Central memory CD4-positive, alpha-beta T cell (primary cell): ENCODE measurements at places on chromosomes 6 and 20.
A peak's percentile ranks its signal among the peaks of the same experiment; 100 is the strongest.

DNA sequence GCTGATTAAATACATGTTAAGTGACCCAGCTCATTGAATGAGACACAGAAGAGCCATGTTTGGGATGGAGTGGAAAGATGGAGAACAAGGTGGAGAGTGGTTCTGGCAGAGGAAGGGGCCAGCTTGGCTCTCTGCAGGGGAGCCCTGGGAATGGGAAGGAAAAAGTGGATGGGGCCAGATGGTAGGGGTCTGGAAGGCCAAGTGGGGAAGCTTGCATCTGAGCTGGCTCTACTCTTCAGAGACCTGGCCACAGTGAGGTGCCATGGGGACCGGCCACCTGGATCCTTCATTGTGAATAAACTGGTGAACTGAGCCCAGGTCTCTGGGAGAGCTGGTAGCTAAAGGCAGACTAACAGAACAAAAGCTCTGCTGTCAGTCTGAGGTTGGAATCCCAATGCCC is 48.9 kb upstream of the SIRPA start:
- no peak for DNase-seq

- no peak for DNase-seq
Observed at GRCh38 chr6:36025260-36025931, 955 bp upstream of the SLC26A8 start.

- no peak for DNase-seq
Observed at GRCh38 chr20:47262365-47263013, 94.0 kb downstream of the ZMYND8 start.

GRCh38 chr20:9460518-9460917 is 53.9 kb upstream of the LAMP5 start:
- no peak for DNase-seq

- DNase-seq, result no peak
Observed at GRCh38 chr20:57680131-57680716, 29.6 kb downstream of the PMEPA1 start.

DNA sequence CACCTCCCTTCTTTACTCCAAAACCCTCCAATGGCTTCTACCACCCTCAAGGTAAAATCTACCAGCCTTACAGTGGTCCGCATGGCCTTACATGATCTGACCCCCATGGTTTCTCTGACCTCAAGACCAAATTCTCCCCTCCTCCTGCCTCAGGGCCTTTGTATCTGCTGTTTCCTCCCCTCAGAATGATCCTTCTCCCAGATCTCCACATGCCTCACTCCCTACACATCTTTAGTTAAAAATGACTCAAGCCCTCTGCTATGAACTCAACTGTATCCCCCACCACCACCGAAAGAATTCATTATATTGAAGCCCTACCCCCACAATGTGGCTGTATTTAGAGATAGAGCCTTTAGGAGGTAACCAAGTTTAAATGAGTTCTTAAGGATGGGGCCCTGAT is 4.1 kb downstream of the SLC23A2 start:
- DNase-seq, result no peak

- no peak for DNase-seq
Observed at GRCh38 chr6:136359851-136360250, 70.2 kb upstream of the BCLAF1 start.

DNA sequence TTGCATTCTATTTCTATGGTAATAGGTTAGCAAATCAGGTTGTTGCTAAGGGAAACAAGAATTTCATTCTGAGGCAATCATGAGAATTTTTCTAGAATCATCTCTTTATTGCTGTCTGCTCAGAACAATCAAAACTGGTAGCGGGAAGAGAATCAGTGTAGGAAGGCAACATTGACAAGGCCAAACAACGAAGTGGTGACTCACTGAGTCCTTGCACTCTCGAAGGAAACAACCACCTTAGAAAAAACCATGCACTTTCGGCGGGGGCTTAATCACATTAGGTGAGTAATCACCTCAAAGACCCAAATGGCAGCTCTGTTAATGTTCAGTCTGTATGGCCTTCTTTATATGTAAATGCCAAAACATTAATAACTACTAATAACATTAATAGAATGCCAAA is 78.8 kb upstream of the MAP7 start:
- DNase-seq, result no peak

GRCh38 chr6:158963020-158963808 is 36.8 kb downstream of the RSPH3 start:
- DNase-seq, result no peak

DNA sequence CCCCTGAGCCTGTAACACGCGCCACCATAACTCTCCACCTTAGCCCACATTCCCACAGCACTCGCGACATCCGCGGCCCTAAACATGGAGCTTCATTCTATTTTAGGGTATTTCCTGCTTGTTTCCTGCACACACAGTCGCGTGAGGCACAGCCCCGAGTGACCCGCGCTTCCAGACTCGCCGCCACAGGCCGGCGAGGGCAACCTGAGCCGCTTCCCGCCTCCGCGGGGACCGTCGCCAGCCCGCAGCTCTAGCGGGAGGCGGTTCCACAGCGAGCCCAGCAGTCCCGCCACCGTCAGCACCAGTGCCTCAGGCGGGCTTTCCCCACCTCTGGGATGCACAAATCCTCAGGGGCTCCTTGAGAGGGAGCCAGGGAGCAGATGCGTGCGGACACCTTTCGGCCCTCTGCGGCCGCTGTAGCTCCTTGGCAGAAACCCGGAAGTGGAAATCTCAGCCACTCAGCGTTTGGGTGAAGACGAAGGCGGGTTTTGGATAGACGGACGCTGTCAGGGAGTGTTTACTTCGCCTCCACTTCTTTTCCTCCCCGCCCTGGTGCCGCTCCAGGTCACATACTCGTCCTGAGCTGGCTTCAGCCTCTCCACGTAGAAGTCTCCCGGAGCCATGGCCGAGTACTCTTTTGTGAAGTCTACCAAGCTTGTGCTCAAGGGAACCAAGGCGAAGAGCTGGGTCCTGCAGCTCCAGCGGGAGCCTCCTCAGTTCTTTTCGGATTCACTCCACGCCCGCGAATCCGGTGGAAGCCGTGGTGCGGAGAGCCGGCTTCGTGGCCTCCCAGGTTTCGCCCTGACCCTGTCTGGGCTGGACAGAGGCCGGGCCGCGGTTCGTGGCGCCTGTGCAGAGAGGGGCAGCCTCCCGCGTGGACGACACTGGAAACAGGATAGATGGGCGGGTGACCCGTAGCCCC is 2177.4 kb upstream of the DEFB115 start:
- peak; percentile 28 for DNase-seq

GRCh38 chr6:111195656-111196055 is 108.4 kb downstream of the SLC16A10 start:
- DNase-seq, result no peak

- DNase-seq, result no peak
Observed at GRCh38 chr20:3908667-3909066, 19.5 kb downstream of the PANK2 start.

- DNase-seq, result no peak
Observed at GRCh38 chr6:36955136-36955535, 598 bp downstream of the PI16 start.

- DNase-seq, result no peak
Observed at GRCh38 chr20:19974630-19975435, 42.3 kb upstream of the NAA20 start.

DNA sequence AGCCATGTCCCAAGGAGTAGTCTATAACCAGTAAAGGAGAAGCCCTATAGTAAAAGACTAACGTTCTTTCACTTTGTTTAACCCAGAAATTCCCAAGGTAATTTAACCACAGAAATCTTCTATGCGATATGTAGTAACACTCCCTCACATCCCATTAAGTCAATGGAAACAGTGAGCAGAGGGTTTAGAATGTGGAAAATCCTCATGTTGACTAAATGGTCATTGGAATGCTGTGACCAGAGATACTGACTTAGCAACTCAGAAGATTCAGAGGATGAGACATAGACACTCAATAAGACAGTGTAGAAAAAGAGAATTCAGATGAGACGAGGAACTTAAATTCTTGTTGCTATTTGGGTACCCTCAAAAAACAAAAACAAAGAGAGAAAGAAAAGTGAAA is 562.2 kb upstream of the NOX3 start:
- no peak for DNase-seq

- no peak for DNase-seq
Observed at GRCh38 chr20:63553933-63554290, at the start of gene FNDC11. TSS of gene FNDC11 (plus strand) at chr20:63554159. CDS start at chr20:63555664, 1,505 bp downstream.

GRCh38 chr6:148044261-148044751 is 298.3 kb upstream of the SASH1 start:
- no peak for DNase-seq

GRCh38 chr6:166826264-166826663 is 130.1 kb downstream of the RNASET2 start:
- no peak for DNase-seq

GRCh38 chr20:38091441-38092216 is 58.1 kb downstream of the RPRD1B start:
- DNase-seq, result no peak

DNA sequence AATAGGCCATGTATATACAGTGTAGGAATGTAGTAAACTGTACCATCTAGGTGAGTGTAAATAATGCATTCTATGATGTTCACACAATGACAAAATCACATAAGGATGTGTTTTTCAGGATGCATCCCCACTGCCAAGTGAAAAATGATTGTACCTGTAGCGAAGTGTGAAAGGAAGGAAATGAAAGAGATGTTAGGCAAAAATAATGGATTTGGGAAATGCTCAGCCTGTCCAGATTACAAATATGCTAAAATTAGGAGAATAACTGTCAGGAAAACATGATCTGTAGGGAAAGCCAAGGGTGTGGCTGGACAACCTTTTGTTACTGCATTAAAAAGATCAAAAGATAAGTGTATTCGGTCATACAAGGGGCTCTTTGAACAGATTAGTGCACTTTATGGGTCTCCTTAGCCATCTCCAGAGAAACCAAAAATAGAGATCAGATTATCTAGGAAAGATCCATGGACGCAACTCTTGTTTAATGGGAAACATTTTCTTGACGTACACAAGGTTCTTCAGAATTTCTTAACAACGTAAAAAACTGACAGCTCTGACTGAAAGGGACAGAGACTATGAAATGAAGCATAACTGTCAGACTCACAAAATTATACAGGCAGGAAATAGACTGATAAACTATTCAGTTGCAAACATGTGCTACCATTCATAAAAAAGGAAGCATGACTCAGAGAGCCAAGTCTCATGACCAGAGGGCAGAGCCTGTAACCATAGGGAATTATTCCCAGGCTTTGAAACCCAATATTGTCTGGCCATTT is 253.6 kb upstream of the RAB32 start:
- no peak for DNase-seq

DNA sequence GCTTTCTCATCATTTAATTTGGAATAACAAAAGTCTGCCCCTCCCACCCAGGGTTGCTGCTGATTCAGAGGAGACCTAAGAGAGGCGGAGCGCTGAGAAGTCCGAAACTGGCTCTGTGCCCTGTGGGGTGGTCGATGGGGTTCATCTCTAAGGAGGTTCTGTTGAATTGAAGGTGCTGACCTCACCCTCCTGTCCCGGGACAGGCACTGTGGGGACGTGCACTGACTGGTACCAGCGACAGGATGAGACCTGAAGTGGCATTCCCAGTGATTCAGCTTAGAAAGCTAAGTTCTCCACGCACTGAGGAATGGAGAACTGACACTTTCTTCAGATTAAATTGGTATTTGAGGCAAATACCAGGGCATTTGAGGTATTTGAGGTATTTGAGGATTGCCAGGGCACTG is 1.3 kb downstream of the GUCA1B start:
- no peak for DNase-seq

- no peak for DNase-seq
Observed at GRCh38 chr20:48815537-48815936, 12.3 kb downstream of the PREX1 start.

- DNase-seq, result no peak
Observed at GRCh38 chr6:81727876-81728517, 24.5 kb downstream of the TENT5A start.

GRCh38 chr6:126198631-126199030 is 141.3 kb upstream of the CENPW start:
- no peak for DNase-seq

GRCh38 chr20:13333793-13334192 is 112.7 kb downstream of the ISM1 start:
- no peak for DNase-seq

DNA sequence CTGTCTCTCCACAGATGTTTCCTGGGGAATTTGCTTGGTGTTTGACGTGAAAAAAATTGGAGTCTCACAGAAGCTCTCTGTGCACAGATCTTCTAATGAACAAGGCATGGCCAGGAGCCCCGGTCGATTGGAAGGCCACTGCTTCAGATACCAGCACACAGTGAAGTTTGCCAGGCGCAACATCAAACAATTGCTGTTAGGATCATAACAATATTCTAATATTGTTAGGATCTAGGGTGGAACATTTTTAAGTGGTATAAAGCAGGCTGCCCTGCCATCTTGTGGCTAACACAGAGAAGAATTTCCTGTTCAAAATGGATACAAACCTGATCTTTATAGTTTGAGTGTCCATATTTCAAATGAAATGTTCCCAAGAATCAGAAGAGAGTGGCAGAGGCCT is 64.1 kb downstream of the C6orf118 start:
- DNase-seq, result no peak

DNA sequence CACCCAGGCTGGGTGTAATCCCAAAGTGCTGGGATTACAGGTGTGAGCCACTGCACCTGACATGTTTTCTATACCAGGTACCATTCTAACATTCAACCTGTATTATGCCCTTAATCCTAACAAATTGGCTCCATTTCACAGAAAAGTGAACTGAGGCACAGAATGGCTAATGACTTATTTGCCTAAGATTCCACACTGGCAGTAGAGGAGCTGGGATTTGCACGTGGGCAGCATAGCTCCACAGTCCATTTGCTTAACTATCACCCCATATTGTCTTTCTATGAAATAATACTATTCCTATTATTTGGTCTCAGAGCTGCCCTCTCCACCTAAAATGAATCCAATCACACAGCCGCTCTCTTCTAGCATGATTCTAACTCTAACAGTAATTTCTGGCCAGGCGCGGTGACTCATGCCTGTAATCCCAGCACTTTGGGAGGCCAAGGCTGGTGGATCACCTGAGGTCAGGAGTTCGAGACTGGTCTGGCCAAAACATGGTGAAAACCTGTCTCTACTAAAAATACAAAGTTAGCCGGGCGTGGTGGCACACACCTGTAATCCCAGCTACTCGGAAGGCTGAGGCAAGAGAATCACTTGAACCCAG is 23.3 kb upstream of the MYMX start:
- DNase-seq, result no peak

DNA sequence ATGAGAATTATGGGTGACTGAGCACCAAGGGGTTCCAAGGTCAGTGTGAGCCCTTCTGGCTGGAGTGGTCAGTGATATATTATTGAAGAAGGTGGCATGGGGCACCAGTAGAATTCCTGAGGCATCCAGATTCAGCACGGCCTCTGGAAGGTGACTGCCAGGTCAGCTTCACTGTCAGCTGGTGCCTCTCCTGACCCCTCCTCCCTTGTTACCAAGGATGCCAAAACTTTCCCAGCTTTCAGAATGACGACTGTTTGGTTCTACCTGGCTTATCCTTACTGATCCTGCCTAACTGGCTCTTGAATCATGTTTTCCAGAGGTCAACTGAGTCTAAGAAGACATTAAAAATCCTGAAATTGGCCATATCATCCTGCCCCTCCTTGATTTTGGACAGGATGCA is 189.2 kb upstream of the AGPAT4 start:
- DNase-seq, result no peak
